ENCODE measurements at places on chromosomes 5 and 9.

GRCh38 chr5:122751293-122751782, 23.5 kb upstream of the SNX2 start:
- no peak for DNase-seq

DNA sequence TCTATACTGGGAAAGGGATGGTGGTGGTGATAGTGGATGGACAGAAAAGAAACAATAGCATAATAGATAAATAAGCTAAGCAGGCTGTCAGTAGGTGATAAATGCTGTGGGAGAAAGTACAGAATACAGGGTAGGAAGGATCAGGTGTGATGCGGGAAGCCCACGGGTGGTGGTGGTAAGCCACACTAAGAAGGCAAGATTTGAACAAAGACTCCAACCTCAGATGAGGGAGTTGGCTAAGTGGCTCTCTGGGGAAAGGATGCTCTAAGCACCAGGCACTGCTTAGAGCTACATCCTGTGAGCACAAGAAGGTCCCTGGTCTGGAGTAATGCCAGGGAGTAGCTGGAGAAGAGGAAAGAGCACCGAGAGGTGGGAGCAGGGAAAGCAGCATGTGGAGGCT, 151.6 kb upstream of the KLF9 start:
- no peak for DNase-seq

DNA sequence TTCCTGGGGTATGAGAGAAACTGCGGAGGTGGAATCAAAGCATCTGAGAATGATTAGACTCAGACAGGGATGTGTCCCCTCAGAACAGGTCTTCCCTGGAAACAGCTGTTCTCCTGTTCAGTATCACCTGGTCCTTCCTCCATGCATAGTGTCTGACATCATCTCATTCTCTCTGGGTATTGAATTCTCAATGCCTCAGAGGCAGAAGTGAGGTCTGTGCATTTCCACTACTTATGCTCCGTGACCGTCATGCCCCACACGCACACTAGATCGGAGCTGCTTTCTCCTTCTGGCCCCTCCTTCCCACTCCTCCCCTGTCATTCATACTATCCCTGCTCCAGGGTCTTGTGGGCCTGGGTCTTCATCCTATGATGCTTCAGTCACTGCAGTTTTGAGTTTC, 61.4 kb upstream of the DAB2IP start:
- no peak for DNase-seq

GRCh38 chr9:135075234-135076142, 12.0 kb upstream of the OLFM1 start:
- peak; percentile 63 for DNase-seq

GRCh38 chr5:86748538-86749105, 130.9 kb downstream of the COX7C start:
- no peak for DNase-seq

- DNase-seq = peak; percentile 22
These were observed 119.1 kb downstream of the ENC1 start for GRCh38 chr5:74521401-74521800.

DNA sequence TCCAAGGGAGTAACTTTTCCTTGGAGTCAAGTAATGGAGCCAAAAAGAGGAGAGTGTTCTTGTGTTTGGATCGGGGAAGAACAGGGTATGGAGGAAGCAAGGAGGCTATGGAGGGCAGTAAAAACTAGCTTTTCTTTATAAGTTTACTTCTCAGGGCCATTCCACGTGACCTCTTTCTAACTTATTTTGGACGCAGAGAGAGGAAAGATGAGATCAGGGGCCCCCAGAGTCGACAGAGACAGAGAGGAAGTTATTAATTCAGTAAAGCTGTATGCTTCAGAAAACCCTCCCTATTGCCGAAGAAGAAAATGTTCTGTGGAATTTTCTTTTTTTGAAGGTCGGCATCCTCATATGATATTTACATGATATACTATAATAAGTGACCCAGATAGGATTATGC, 233.8 kb upstream of the MPDZ start:
- DNase-seq = no peak

DNA sequence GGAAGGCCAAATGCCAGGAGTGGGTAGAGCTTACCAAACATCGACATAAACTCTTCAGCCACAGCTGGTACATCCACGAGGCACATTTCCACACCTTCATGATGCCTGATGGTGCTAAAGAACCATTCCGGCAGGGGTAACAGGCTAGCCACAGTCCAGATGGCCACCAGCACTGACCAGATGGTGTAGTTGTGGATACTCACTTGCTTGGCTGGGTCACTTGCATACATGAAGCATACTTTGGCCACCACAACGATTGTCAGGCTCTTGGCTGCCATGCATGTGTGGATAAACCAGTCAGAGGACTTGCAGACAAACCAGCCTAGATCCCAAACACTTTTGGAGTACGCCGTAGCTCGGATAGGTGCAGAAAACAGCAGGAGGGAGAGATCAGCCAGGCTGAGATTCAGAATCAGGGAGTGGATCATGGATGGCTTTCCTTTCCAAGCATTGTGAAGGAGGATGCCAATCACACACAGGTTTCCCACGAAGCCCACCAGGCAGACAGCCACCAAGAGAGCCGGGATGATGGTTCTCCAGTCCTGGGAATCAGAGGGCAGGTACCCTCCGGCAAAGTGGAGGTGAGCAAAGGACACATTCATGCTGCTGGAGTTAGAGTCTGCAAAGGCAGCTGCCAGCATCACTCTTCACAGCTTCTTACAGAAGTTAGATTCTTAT, 378 bp downstream of the GPR151 start:
- no peak for DNase-seq

DNA sequence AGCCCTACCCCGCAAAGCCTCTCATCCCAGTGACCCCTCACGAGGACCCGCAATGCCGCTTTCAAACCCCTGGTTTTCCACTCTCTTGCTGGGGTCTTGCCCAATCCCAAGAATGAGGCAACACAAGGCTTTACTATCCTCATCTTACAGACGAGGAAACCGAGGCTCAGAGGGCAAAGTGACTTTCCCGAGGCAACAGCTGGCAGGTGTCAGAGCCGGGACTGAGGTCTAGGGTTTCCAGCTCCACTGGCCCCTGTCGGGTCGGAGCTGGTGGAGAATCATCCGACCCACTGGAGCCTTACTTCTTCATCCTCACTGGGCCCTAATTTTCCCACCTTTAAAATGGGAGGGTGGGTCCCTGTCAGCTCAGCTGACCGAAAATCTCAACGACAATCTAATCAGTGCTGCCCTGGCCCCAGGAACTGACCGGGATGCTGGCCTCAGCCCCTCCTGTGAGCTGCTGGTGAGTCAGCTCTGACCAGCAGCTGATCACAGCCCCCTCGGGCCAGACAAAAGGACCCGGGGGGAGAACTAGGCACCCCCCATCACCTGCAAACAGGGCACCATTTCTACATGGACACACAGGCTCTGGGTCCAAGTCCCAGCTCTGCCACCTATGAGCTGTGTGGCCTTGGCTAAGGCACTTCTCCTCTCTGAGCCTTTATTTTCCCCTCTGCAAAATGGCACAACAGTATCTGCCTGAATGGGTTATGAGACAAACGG, 72.7 kb upstream of the STXBP1 start:
- DNase-seq = no peak

- peak; percentile 85 for DNase-seq
These were observed 26.2 kb upstream of the BICD2 start for GRCh38 chr9:92790542-92791527.

GRCh38 chr9:35568196-35568595, 36.9 kb upstream of the TESK1 start:
- no peak for DNase-seq

DNA sequence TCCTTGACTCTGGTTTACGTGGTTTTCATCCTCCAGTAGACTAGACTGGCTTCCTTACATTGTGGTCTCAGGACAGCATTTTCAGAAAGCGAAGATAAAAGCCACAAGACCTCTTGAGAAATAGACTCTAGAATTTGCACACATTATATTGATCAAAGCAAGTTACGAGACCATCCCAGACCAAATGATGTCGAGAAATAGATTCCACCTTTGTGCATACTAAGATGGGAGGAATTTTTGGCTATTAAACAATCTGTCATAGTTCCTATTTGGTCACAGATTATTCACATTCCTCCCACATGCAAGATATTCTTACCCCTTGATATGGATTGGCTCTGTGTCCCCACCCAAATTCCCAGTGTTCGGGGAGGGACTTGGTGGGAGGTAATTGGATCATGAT, 65.6 kb downstream of the TEX10 start:
- no peak for DNase-seq

DNA sequence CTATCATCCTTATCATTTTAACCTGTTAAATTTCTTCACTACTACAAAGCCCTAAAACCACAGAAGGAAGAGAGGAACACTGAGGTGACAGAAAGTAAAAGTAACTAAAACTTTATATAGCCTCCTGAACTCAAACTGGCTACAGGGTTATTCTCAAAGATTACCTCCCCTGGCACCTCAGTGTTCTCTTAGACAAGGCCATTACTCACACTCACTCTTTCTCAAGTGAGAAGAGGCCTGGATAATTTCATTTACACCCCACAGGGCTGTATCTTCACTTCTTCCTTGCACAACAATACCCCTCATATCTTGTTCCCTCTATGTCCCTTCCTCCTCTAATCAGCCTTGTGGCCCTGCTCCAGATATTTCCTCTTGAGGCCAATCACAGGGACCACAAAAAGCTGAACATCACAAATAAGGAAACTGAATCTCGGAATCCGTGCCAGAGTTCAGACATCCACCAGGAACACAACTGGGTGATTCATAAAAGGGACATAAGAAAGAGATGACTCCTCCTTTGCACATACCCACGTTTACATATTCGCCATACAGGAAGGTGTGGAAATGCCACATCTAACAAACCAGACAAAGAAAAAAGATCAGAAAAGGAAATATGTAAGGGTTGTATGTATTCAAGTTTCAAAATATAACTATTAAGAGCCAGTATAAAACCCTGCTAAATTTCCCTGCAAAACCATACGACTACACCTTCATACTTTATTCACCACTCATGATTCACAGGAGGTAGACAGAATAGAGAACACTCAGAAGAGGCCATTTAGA, 1.7 kb upstream of the KLHL3 start:
- no peak for DNase-seq

DNA sequence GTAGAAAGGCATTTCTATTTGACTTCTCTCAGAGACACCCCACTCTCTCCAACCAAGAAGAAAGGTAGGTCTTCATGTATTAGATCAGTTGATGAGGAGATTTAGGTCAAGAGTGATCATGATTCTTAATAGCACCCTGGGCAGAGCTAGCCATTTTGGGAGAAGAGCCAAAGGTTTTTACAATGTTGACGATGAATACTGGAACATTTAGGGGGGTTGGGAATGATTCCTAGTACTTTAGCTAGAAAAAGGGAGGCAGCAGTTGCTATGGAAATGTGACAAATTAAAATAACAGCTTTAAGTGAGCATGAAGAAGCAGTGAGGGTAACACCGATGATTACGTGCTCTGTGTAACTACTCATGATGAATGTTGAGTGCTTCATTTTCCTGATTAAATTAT, 9.5 kb upstream of the RPS23 start:
- DNase-seq = peak; percentile 36

GRCh38 chr5:139725073-139725830, 70.4 kb upstream of the PSD2 start:
- DNase-seq = no peak

- DNase-seq = no peak
These were observed 57.5 kb upstream of the GNA14 start for GRCh38 chr9:77705636-77706035.

DNA sequence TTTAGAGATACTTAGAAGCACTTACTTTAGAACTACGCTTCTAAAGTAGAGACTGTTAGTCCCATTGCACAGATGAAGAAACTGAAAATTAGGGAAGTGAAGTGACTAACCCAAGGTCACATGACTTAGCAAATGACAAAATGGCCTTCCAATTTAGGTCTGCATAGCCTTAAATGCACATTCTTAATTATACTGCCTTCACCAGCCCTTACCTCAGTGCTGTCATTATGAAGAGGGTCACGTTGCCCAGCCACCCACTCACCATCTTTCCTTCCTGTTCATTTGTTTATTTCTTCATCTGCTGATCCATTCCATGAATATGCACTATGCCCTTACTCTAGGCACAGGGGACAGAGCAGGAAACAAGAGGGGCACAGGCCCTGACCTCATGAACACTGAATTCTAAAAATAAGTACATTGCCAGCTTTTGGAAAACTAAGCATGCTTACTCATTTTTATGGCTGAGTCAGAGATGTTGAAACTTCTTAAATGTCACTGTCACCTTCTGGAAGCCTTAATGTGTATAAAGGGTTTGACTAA, 8.6 kb downstream of the HAVCR2 start:
- DNase-seq = no peak

- no peak for DNase-seq
These were observed 832.3 kb downstream of the MTRR start for GRCh38 chr5:8701251-8701650.

- no peak for DNase-seq
These were observed 187.7 kb downstream of the CACNA1B start for GRCh38 chr9:138065287-138065686.

DNA sequence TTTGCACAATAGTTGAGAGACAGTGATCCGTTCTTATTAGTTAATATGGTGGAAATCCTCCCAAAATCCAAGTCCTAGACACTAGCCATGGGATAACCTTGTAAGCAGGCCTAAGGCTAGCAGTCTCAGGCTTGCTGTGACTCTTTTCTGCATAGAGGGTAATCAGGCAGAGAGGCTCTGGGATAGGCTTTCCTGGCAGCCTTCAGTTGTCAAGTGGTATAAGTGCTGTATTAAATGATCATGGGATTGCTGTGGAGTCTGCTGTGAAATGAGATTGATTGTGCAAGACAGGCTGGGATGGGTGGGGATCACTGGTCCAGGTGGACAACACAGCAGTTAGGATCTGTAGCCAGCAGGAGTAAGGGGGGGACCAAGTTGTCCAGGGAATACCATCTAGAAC, 416.4 kb downstream of the TLE4 start:
- DNase-seq = no peak

- peak; percentile 36 for DNase-seq
These were observed 263.2 kb downstream of the DMAC1 start for GRCh38 chr9:7536310-7536939.

DNA sequence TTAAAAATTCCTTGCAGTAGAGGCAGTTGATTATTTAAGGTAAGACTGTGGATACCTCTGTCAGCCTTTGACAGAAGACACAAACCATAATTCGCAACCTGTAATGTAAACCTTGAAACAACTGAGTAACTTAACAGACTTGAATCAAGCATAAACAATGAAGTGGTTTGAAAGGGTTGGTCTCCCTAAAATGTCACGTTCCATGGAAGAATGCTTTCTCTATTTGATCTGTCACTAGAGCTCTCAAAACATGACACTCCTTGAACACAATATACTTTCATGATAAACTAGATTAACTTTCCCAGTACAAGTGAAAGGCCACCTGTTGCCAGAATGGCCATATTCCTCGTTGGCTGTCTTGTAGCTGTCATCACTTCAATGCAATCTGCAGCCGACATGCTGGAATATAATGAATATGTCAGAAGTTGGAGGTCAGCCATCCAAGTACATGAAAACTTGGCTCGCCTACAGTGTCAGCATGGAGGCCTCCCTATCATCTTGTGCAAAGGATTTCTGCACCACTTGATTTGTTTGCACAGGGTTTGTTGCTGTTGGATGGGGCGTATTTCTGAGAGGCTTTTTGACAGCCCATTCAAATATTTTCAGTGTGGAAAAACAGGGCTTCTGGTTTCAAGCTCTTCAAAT, 228.0 kb downstream of the TLE4 start:
- DNase-seq = no peak

All from midbrain (tissue), 1 donor.